ENCODE measurements at places on chromosomes 3 and 15.

GRCh38 chr3:87835236-87835635, 223.6 kb downstream of the CGGBP1 start:
- DNase-seq: peak; percentile 14

DNA sequence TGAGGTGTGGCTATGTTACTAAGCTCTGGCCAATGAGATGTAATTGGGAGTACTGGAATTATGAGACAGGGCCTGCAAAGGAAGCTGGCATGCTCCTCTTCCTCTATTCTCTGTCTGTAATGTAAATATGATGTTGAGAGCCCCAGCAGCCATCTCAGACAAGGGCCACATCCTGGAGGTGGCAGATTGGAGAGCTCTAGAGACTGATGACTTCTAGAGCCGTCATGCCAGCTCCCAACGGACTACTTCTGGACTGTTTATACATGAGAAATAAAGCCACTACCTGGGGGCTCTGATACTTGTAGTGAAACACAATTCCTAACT, 19.7 kb downstream of the PLD1 start:
- no peak for DNase-seq

DNA sequence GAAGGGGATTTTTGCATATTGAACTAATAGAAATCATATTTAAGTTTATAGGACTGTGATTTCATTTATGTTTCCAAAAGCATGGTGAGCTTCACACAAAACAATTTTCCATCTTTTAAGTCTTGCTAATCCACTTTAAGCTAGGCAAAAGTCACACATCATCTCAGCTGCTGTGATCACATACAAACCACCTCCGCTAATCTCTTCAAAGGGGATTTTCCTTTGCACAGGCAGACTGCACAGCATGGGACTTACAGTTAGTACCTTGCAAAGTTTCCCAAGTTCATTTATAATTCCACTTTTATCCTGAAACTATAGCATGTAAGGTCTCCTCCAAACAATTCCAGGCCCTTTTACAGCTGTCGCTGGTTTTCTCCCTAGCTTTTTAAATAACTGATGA, 225.1 kb upstream of the CNTN3 start:
- DNase-seq: no peak

- DNase-seq: no peak
Measured at GRCh38 chr15:80604583-80605575, 90.2 kb upstream of the ABHD17C start.

DNA sequence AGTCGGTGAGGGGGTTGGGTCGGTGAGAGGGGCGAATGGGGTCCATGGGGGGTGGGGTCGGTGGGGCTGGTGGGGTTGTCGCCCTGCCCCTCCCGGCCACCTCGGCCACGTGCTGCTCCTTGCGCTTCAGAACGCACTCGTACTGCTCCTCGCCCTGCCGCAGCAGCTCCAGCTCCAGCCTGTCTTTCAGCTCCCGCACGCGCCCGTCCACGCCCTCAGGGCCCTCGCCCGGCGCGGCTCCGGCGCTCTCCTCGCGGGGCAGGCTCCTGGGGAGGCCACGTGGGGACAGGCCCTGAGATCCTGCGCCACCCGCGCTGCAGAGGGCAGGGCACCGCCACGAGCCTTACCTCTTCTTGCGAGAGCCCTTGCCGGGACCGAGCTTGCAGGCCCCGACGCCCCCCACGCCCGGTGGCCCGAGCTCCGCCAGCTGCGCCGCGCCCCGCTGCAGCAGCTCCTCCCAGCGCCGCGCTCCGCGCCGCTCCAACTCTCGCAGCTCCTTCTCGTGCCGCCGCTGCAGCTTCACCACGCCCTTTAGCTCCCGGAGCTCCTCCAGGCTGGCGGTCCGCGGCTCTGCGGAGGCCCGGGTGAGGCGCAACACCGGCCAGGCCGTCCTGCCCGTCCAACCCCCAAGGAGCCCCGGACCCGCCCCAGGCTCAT, 8.2 kb upstream of the ANKRD63 start:
- no peak for DNase-seq

DNA sequence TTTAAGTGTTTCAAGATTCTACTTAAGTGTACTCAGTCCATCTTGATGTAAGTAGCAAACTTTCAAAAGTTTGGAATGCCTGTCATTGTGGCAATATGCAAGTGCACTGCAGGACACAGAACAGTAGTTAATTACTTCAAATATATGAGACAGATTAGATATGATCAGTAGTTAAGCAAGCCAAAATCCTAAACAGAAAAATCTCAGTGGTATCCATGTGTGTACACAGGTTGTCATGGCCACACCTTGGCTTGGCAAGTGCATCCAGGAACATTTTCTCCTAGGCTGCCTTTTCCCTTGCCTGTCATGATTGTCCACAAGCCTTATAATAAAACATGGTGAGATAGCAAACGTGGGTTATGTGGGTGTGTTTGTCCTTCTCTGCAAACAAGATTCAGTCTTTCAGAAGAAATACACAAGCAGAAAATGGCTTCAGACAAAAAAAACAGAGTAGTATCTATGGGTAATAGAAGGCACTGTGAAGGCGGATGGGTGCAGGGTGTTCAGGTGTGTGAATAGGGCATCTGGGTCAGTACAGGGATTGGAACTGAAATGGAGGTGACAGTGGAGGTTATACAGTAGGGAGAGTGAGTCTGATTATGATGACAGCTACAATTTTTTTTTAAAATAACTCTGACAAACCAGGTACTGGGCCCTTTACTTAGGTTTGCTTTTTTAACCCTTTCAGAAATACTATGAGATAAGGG, 229.0 kb upstream of the LRIG1 start:
- DNase-seq: no peak

GRCh38 chr3:57890874-57891273, 117.3 kb upstream of the FLNB start:
- no peak for DNase-seq

- DNase-seq: no peak
Measured at GRCh38 chr3:171286580-171287249, 173.5 kb downstream of the TNIK start.

GRCh38 chr15:36966708-36967107, 133.6 kb downstream of the MEIS2 start:
- DNase-seq: no peak

DNA sequence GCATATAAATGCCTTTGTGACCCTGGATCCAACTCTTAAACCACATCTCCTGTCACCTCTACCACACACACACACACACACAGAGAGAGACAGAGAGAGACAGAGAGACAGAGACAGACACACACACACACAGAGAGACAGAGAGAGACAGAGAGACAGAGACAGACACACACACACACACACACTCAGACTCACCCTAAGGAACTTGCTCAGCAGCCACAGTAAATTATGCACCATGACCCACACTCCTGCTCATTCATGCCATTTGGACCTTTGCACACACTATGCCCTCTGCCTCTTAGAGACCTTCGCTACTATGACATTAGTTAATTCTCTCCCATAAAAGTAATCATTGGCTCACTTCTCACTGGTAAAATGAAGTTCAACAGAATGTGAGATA, 275.7 kb downstream of the ADAMTSL3 start:
- no peak for DNase-seq

DNA sequence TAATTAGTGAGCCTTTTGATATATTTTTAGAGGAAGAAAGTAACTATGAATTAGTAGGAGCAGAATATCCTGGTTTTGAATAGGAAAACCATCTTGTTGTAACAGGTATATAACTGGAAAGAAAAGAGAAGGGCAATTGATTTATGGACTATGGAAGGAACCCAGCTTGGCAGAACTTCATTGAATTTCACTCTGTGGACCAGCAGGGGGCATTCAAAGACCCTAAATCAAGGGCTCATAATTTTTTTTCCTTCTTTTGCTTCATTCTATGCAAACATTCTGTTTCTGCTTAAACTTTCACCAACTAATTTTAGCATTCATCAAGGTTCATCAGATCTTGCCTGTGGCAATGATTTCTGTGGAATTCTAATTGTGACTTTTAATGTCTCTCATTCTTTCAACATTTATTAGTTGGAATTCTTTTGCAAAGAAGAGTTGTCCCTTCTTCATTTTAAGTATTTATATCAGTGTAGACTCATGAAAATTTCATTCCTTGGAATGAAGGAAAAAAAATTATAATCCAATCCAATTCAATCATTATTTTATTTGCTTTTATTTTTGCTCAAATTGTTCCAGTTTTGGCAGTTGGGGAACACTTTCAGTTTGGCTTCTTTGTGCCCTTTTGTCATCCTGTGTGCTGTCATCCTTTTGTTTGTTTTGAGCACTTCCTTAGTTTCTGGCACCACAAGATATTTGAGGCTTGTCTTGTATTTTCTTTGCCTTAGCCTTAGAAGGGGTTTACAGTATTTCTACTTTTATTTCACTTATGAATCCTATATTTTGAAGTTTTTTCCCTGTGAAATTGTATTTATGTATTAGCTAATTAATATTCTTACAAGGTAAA, 30.4 kb downstream of the NXPE3 start:
- peak; percentile 72 for DNase-seq

- no peak for DNase-seq
Measured at GRCh38 chr15:56251315-56252095, 7.8 kb upstream of the RFX7 start.

- no peak for DNase-seq
Measured at GRCh38 chr3:183485585-183485984, 57.2 kb upstream of the MCF2L2 start.

Measured in suppressor macrophage treated with lipopolysaccharide for 1 hour (primary cell).